ENCODE measurements at places on chromosomes 13 and 19. TPM values are rescaled to one million over a fixed set of nuclear protein-coding genes. Genes with fewer than 3 reads are reported as not detected.

DNA sequence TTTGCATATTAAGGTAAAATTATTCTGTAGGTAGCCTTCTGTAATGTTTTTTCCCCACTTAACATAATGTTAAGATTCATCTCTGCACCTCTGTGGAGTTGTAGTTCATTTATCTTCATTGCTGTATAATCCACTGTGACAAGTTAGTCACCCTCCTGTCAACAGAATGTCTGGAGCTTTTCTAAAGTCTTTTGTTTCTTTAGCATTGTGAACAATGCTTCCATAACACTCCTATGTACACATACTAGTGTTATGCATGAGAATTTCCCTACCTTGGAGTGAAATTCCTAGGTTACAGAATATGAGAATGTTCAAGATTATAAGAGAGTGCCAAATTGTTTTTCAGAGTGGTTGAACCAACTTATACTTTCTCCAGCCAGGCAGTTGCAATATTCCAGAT is 113.5 kb downstream of the COG6 start:
- DNase-seq = no peak
- H3K27me3 ChIP-seq = no peaks in the 10 kb centered on the region
- H3K27ac ChIP-seq = no peak overlapping the region
- peaks cover 6% of the 10 kb centered on the region for H3K4me1 ChIP-seq
- no peaks in the 10 kb centered on the region for H3K36me3 ChIP-seq
- no peak overlapping the region for H3K4me3 ChIP-seq

The RAB3A gene
- total RNA-seq = 7.5 TPM

The ZNF69 gene
- not detected for total RNA-seq

- no peaks in the 10 kb centered on the region for H3K36me3 ChIP-seq
- no peaks in the 10 kb centered on the region for H3K4me1 ChIP-seq
- no peak overlapping the region for H3K27ac ChIP-seq
- no peaks in the 10 kb centered on the region for H3K27me3 ChIP-seq
Measured at GRCh38 chr13:107271227-107271626, 703.3 kb upstream of the ARGLU1 start.

DNA sequence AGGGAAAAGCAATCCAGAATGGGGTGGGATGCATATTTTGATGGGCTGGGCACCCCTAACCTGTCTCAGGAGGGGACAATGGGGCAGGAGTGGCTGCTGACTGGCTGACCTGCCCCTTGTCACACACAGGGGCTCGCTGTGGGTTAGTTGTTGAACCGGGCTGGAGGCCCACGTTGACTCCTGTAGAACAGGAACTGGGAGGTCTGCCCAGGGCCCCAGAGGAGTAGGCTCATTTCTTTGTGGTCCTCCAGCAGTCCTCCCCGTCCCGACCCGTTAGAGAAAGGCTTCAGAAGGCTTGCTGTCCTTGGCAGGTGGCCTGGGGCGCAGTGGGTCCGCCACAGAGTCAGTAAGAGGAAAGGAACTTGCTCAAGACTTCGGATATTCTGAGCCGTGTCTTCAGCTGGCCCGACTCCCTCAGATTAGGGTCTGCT is 70.1 kb downstream of the COL4A1 start:
- DNase-seq = no peak
- H3K4me1 ChIP-seq = peaks cover 13% of the 10 kb centered on the region
- no peak overlapping the region for H3K4me3 ChIP-seq
- H3K27ac ChIP-seq = no peak overlapping the region
- H3K36me3 ChIP-seq = peaks cover 31% of the 10 kb centered on the region
- H3K27me3 ChIP-seq = no peaks in the 10 kb centered on the region

DNA sequence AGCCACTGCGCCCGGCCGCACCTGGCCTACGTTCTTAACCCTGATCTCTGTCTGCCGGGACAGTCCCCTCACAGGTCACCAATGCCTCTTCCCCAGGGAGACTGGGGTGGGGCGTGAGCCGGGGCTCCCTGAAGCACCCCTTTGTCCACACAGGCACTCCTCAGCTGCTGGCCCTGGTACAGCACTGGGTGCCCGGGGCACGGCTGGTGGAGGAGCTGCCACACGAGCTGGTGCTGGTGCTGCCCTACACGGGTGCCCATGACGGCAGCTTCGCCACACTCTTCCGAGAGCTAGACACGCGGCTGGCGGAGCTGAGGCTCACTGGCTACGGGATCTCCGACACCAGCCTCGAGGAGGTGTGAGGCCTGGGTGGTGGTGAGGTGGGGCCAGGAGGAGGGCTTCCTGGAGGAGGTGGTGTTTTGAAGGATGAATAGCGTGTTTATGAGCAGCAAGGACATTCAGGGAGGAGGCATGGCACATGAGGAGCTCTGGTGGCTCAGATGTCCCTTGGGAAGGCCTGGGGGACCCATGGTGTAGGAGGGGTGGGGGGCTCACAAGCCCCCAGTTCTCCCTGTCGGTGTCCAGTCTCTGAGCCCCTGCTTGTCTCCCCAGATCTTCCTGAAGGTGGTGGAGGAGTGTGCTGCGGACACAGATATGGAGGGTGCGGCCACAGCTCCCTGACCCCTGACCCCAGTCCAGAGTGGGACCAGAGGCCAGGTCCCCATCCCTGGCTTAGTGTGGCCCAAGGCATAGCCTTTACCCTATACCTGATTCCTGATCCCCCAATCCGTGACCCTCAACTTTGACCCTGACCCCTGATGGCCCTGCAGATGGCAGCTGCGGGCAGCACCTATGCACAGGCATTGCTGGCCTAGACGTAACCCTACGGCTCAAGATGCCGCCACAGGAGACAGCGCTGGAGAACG is 13.5 kb upstream of the ARHGAP45 start:
- H3K4me1 ChIP-seq = no peaks in the 10 kb centered on the region
- no peaks in the 10 kb centered on the region for H3K36me3 ChIP-seq
- no peak overlapping the region for H3K27ac ChIP-seq
- no peak for DNase-seq
- no peaks in the 10 kb centered on the region for H3K27me3 ChIP-seq

DNA sequence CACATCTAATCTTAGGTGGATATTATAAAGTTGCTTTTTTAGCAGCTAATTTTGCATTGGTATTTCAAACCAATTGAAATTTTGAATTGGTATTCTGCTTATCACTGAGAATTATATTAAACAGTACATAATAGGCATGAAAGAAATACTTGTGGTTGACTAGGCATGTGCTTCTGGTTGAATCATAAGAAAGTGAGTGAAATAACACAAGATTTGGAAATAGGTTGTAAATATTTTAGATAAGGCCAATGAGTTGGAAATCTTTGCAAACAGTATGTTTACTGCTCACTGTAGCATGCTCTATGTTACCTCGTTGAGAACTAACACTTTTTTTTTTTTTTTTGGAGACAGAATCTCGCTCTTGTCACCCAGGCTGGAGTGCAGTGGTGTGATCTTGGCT is 66.8 kb upstream of the RFC3 start:
- H3K27ac ChIP-seq = no peak overlapping the region
- DNase-seq = peak; percentile 87
- H3K4me1 ChIP-seq = no peaks in the 10 kb centered on the region
- H3K4me3 ChIP-seq = no peak overlapping the region
- no peaks in the 10 kb centered on the region for H3K27me3 ChIP-seq

The ZSCAN22 gene
- 3.1 TPM for total RNA-seq

DNA sequence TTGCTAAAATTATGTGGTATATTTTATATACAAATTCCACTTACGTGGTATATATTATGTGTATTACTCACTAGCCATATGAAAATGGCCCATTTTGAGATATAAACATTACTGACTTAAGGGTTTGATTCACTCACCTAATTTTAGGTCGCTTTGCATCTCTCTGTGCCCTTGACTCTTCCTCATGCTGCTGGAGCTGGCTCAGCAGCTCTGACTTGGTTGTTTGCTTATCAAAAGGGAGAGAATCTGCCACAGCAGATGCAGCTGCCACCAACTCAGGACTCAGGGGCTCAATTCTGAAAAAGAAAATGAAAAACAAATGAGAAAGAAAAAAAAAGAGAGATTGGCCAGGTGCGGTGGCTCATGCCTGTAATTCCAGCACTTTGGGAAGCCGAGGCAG is 12.2 kb downstream of the MRPS31 start:
- H3K27me3 ChIP-seq = no peaks in the 10 kb centered on the region
- H3K36me3 ChIP-seq = peaks cover 7% of the 10 kb centered on the region
- no peak overlapping the region for H3K4me3 ChIP-seq
- peaks cover 2% of the 10 kb centered on the region for H3K4me1 ChIP-seq
- DNase-seq = no peak

DNA sequence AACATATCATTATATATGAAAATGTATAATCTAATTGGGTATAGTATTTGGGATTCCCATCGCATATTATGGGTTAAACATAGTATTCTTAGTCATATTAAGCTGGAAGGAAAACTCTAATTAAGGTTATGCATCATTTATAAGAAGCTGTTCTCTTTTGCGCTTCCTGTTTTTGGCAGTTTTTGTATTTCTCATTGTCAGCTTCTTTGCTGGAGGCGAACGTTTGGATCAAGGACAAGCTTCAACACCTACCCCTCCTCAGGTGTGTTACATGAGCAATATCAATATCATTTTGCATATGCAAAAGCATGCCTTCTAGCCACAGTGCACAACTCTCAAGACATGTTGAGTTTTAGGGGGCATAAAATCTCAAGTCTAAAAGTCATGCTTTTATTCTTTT is 439.8 kb downstream of the TDRD3 start:
- no peak overlapping the region for H3K4me3 ChIP-seq
- H3K27me3 ChIP-seq = no peaks in the 10 kb centered on the region
- H3K4me1 ChIP-seq = no peaks in the 10 kb centered on the region
- H3K36me3 ChIP-seq = no peaks in the 10 kb centered on the region

DNA sequence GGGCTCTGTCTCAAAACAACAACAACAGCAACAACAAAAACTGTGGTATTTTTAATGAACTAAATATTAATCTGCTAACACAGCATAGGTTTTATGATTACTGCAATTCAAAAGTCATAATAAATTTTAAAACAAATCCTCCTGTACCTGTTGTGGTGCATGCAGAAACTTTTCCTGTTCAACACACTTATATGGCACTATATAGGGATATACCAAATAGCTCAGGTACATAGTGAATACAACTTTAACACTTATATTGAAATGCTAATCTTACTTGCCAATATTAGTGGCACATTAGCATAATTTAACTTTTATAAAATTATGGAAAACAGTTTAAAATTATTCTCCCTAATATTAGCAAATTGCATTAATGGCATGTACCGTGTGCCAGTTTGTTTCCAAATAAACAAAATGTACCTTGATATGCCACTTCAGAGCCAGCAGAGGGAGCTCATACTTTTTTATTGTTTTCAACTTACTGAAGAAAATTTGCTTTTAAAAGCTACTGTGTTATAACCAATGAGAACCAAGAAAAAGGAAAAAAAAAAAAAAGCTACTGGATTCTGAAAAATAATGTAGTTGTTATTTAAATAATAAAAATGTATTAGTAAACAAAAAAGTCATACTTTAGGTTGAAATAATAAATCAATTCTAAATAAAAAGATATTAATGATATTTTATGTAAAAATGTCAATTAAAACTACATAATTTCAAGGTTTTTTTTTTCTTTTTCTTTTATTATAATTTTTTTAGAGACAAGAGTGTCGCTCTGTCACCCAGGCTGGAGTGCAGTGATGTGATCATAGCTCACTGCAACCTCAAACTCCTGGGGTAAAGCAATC is 18.0 kb upstream of the RBM26 start:
- DNase-seq = peak; percentile 34
- H3K4me1 ChIP-seq = no peaks in the 10 kb centered on the region
- no peak overlapping the region for H3K27ac ChIP-seq
- no peaks in the 10 kb centered on the region for H3K27me3 ChIP-seq

The CDC42EP5 gene
- total RNA-seq = 64.2 TPM

GRCh38 chr19:51131780-51132680 is 7.3 kb downstream of the SIGLEC9 start:
- no peak for DNase-seq
- no peaks in the 10 kb centered on the region for H3K4me1 ChIP-seq
- no peaks in the 10 kb centered on the region for H3K36me3 ChIP-seq

The RASL11A gene
- 2.2 TPM for total RNA-seq

The C19orf38 gene
- total RNA-seq = 0.23 TPM

DNA sequence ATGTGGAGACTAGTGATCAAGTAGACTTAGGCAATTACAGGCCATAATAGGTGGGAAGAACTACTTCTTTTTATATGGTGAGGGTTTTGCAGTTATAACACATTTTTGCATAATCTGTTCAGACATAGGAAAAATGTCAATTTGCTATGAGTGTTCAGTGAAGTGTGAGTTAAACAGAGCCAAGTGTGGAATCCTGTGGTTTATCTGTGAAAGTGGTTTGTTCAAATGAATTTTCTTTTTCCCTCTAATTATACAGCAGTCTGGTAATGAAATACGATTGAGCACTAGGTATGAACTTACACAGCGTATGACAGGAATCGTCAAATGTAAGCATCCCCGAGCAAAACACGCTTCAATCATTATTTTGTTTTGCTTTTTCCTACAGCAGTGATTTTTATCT is 178.3 kb downstream of the STK24 start:
- H3K4me1 ChIP-seq = no peaks in the 10 kb centered on the region
- H3K27ac ChIP-seq = no peak overlapping the region
- H3K27me3 ChIP-seq = no peaks in the 10 kb centered on the region
- DNase-seq = peak; percentile 18

The SERPINE3 gene
- total RNA-seq = not detected
